ENCODE measurements at places on chromosomes 4 and X. TPM values are rescaled to one million over a fixed set of nuclear protein-coding genes. Genes with fewer than 3 reads are reported as not detected.

AVPR2 gene
- total RNA-seq, result 0.12 TPM

TLR7 gene
- not detected for total RNA-seq

CXorf65 gene
- not detected for total RNA-seq

GAGE12J gene
- total RNA-seq, result not detected

BLOC1S4 gene
- 28.0 TPM for total RNA-seq

PPARGC1A gene
- 2.3 TPM for total RNA-seq

AKAP14 gene
- not detected for total RNA-seq

DGKK gene
- total RNA-seq, result not detected

SLC4A4 gene
- total RNA-seq, result 1.9 TPM
